ENCODE measurements at places on chromosomes 4 and X. TPM values are rescaled to one million over a fixed set of nuclear protein-coding genes. Genes with fewer than 3 reads are reported as not detected.

TCP11X2 gene
- polyA plus RNA-seq, result 0.12 TPM

KLHL5 gene
- polyA plus RNA-seq, result 33.8 TPM

CYSLTR1 gene
- not detected for polyA plus RNA-seq

USP17L22 gene
- polyA plus RNA-seq, result not detected

SMIM31 gene
- not detected for polyA plus RNA-seq

ANOS1 gene
- 0.72 TPM for polyA plus RNA-seq

PNMA6A gene
- 11.3 TPM for polyA plus RNA-seq

SORCS2 gene
- polyA plus RNA-seq, result 1.0 TPM

BTC gene
- not detected for polyA plus RNA-seq

VCX2 gene
- polyA plus RNA-seq, result not detected

EXOSC9 gene
- polyA plus RNA-seq, result 67.4 TPM

NXF2 gene
- not detected for polyA plus RNA-seq

NXF2B gene
- not detected for polyA plus RNA-seq

TENM3 gene
- polyA plus RNA-seq, result 7.3 TPM

KDR gene
- polyA plus RNA-seq, result not detected

SPANXB1 gene
- polyA plus RNA-seq, result not detected

DGAT2L6 gene
- not detected for polyA plus RNA-seq

All from neural cell (in vitro differentiated cells).